ENCODE measurements at places on chromosomes 7 and 10.

DNA sequence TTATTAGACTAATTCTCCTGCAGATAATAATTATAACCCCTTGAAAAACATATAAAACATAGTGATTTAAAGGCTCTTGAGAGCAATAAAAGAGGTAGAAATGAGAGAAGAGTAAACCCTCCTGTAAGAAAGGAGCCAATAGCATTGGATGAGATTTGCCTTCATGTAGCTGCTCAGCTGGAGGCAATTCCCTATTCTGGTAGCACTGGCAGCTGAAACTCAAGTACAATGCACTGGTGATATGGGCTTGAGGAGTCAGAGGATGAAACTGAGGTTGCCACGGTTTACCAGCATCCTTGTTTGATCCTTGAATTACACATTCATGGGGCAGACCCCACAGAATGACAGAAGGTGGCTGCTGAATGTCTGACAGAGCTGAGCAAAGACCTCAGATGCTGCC is 76.4 kb downstream of the CTTNBP2 start:
- DNase-seq, result no peak

GRCh38 chr7:81248420-81248819 is 329.6 kb upstream of the SEMA3C start:
- no peak for DNase-seq

DNA sequence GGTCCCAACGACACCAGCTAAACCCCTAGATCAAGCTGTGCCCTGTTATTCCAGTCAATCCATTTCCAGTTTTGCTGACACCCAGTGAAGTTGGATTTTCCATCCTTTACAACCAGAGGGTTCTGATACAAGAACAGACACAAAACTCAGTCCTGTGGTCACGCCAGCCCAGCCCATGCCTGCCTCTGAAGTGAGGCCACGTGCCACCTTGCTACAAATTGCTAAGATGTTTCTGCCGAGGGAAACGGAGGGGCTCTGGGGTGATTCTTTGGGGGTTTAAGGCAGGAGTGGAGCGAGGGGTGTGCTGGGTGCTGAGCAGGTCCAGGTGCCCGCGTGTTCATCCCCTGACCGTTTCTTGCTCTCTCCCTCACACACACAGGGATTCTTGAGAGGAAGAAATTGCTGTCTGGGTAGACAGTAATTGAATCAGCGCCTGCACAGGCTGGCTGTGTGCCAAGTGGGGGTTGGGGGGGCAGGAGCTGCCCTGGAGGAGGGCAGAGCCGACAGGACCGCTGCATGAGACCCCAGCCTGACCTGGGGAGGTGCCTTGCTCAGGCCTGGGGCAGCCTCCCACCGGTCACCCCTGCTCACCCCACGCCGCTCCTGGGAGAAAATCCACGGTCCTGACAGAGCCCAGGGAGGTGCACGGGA is 38.1 kb downstream of the ADAP1 start:
- peak; percentile 33 for DNase-seq

DNA sequence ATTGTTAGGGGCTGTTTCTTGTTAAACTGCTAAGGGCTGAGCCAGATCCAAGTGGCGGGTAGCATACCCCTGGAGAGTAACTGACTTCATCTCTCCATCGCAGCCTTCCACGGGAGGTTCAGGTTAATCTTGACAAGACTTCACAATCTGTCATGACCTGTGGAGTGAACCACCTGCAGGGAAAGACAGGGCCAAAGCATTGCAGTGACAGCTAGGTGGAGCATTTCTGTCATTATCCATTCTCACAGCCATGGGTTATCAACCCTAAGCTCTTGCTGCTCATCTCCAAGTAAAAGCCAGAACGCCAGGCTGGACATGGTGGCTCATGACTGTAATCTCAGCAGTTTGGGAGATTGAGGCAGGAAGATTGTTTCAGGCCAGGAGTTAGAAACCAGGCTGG is 17.2 kb downstream of the ABCC2 start:
- no peak for DNase-seq

- no peak for DNase-seq
Measured at GRCh38 chr10:76937181-76937600, 700.4 kb downstream of the KCNMA1 start.

DNA sequence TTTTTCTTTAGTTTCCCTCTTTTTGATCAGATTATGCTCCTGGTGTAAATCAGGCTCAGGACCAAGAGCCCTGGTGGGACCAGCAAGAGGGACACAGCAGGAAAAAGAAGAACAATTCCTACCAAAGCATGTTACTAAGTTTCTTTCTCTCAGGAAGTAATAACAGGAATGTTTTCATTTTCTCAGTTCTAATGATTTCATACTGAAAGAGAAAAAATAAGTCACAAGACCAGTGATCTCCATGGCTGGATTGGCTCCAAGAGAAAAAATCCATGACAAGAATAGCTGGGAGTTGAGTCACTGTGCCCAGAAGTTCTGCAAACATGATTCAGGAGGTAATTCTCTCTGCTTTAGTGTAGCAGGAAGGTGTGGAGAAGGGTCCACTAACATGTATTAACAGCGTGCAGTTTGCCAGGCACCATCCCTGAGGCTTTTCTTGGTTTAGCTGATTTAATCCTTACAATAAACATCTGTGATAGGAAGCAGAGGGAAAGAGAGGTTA is 23.8 kb upstream of the IFIT2 start:
- DNase-seq, result no peak

DNA sequence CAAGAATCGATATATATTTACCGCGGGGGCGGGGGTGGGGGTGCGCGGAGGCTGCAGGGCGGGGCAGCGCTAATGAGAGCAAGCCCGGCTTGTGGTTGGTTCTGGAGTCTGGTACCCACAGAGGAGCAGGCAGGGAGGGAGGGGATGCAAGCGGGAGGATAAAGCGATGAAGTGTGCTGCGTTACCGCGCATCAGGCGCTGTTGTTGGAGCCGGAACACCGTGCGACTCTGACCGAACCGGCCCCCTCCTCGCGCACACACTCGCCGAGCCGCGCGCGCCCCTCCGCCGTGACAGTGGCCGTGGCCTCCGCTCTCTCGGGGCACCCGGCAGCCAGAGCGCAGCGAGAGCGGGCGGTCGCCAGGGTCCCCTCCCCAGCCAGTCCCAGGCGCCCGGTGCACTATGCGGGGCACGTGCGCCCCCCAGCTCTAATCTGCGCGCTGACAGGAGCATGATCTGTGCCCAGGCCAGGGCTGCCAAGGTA is at the start of gene HECW1:
TSS of gene HECW1 (plus strand) at position 189 of the 482 bp plus-strand sequence. CDS start 131,259 bp downstream, outside the sequence.
- peak; percentile 4 for DNase-seq

GRCh38 chr7:139131-139530 is 53.2 kb upstream of the FAM20C start:
- peak; percentile 64 for DNase-seq

GRCh38 chr7:112049555-112050249 is 156.5 kb downstream of the DOCK4 start:
- no peak for DNase-seq

- no peak for DNase-seq
Measured at GRCh38 chr7:1058821-1059199, 14.5 kb downstream of the GPR146 start.

DNA sequence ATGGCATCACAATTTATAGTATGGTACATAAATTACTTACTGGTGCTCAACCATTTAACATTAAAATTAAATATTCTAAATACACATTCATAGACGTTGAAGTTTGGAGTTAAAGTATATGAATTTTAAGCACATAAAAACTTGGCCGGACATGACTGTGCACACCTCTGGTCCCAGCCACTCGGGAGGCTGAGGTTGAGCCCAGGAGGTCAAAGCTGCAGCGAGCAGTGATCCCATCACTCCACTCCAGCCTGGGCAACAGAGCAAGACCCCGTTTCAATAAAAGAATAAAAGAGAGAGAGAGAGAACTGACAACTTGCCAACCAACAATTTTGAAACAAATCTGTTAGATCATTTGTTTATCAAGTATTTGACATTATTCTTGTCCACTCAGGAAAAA is 943.3 kb upstream of the KCND2 start:
- DNase-seq, result no peak

DNA sequence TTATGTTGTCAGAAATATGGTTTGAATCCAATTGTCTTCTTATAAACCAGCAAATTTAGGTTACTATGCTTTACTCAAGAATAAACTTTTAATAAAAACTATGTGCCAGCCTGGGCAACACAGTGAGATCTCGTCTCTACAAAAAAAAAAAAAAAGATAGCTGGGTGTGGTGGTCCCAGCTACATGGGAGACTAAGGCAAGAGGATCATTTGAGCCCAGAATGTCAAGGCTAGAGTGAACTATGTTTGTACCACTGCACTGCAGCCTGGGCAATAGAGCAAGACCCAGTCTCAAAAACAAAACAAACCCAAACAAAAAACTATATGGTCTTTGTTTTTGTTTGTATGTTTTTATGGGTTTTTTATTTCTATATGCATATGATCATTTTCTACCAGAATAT is 7.5 kb upstream of the ARHGAP12 start:
- DNase-seq, result no peak

GRCh38 chr10:123995461-123996131 is 97.8 kb downstream of the CHST15 start:
- peak; percentile 59 for DNase-seq

DNA sequence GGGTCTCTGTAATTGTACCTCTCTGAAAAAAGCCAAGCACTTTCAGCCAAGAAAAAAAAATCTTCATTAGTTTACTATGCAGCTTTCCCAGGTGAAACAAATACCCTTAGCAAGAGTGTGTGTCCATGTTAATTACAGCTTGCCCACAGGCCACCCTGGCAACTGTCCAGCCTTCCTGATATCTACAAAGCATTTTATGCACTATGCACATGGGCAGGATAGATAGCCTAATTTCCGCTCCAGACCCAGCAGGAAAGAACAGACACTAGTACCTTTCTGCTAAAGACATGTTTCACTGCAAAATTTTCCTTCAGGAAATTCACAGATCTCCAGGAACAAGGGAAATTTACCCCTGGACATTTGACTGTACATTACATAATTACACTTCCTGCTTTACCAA is 24.4 kb downstream of the CACNA2D1 start:
- DNase-seq, result peak; percentile 92

GRCh38 chr7:23247603-23248335 is 1.2 kb downstream of the GPNMB start:
- DNase-seq, result no peak

DNA sequence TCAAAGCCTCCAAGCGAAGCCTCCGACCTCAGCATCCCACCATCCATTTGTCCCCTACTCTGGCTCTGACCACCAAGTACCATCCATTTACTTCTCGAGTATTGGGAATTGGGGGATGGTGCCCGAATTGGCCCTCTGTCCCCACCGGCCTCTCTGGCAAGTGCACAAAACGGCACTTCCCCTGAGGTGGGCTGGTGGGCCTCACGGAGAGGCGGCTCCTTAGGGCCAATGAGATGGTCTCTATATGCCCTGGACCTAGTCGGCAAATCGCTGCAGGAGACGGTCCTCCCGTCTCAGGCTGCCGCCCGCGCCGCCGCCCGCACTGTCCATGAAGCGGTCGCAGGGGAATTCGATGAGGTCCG is 2.8 kb downstream of the TRIL start:
- DNase-seq, result no peak

- DNase-seq, result no peak
Measured at GRCh38 chr10:114294549-114294948, 55.5 kb downstream of the VWA2 start.

DNA sequence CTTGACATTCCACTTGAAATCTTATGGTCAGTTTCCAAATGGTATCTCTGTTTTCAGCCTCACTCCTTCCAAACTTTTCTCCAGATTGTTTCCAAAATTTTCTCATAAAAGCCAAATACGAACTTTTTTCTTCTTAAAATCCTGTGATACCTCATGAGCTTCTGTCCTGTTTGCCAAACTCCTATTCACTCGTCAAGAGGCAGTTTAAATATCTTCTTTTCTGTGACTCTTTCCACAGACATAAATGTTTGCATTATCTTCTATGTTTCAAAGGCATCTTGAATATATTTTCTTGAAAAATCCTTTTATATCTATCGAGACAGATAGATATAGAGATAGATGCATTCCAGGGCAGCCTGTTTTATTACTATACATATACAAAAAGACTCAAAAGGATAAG is 109.4 kb downstream of the NRG3 start:
- DNase-seq, result no peak

DNA sequence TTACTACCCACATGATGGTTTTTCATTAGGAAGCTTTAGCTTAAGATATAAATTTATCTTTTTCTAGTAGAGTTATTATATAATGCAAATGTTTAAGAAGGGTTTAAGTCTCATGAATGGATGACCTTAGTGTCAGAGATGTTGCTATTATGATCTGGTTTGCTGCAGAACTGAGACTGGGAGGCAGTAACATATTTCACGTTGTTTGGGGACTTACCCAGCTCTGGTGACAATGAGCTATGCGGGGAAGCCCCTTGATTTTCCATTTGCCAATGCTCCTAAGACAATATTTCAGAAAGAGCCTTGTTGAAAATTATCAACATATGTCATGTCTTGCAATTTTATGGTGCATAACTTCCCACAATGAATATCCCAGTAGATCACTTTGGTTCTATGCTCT is 754.6 kb downstream of the REEP3 start:
- no peak for DNase-seq

- DNase-seq, result no peak
Measured at GRCh38 chr7:11120675-11121220, 147.1 kb downstream of the PHF14 start.

GRCh38 chr10:54284526-54285193 is 516.4 kb downstream of the PCDH15 start:
- DNase-seq, result no peak

DNA sequence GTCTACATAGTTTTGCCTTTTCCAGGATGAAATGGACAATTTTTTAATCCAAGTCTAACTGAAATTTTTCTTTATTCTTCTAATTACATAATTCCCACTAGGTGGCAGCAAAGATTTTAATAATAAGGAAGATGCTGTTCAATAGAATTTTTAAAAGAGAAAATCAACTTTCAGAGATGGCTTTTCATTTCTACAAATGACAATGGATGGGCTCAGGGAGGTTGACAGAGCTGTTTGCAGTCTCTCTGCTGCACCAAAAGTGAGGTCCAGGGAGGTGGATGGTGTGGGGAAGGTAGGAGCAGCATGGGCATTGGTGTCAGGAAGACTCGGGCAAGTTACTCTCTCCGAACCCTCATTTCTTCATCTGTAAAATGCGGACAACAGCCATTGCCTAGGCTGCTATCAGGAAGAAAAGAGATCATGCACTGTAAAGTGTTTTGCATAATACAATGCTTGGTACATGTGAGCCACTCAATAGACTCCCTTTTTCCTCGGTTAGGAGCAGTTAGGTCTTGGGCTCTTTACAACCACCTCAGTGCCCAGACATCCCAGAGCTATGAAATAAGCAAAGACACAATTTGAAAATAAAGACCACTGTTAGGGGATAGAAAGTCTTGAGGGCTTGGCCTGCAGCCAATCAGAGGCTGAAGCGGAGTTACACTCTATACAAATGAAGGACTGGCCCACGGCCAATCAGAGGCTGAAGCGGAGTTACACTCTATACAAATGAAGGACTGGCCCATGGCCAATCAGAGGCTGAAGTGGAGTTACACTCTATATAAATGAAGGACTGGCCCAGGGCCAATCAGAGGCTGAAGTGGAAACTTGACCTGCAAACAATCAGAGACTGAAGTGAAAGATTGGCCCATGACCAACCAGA is 107.1 kb downstream of the ABLIM1 start:
- DNase-seq, result peak; percentile 47

GRCh38 chr10:47406870-47407691 is 23.0 kb upstream of the ZNF488 start:
- peak; percentile 15 for DNase-seq

All from NCI-H146 (cell line).